Testis (tissue), 5 donors: ENCODE measurements at places on chromosomes 6 and 20.

DNA sequence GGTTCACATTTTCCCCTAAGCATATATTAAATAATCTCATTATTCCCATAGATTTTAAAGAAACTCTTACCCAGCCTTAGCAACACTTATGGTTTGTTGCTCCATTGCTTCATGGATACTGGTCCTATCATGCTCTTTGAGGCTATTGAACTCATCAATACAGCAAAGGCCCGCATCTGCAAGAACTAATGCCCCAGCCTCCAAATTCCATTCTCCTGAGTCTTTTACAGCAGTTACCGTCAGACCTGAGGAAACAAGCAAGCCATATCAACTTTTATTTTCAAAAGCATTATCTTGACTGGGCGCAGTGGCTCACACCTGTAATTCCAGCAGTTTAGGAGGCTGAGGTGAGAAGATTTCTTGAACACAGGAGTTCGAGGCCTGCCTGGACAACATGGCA is 37.7 kb upstream of the ASF1A start:
- no peak for DNase-seq
- H3K36me3 ChIP-seq: no peaks in the 10 kb centered on the region
- H3K27ac ChIP-seq: no peak overlapping the region
- no peak overlapping the region for H3K4me3 ChIP-seq
- no peaks in the 10 kb centered on the region for H3K4me1 ChIP-seq

DNA sequence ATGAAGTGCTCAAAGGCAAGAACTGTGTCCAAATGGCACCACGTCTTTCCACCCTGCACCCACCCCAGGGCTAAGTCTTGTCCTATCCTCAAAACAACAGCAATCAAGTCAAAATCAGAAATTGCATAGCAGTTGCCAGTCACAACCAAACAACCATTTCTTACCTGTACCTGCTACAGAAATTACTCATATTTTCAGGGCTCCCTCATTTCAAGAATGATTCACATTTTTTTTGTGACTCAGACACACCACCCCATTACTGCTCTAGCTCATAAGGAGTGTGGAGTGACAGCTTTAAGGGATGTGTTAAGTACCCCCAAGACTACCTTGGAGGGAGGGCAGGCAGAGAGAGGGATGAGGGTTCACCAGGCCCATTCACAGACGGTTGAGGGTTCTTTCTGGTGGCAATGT is 111.7 kb downstream of the TRERF1 start:
- DNase-seq: no peak
- H3K4me1 ChIP-seq: peaks cover 4% of the 10 kb centered on the region
- no peak overlapping the region for H3K4me3 ChIP-seq
- H3K27me3 ChIP-seq: no peaks in the 10 kb centered on the region
- no peak overlapping the region for H3K27ac ChIP-seq

GRCh38 chr6:24932832-24933231 is 2.9 kb downstream of the RIPOR2 start:
- no peak for DNase-seq
- H3K4me1 ChIP-seq: peaks cover 5% of the 10 kb centered on the region
- H3K36me3 ChIP-seq: no peaks in the 10 kb centered on the region

DNA sequence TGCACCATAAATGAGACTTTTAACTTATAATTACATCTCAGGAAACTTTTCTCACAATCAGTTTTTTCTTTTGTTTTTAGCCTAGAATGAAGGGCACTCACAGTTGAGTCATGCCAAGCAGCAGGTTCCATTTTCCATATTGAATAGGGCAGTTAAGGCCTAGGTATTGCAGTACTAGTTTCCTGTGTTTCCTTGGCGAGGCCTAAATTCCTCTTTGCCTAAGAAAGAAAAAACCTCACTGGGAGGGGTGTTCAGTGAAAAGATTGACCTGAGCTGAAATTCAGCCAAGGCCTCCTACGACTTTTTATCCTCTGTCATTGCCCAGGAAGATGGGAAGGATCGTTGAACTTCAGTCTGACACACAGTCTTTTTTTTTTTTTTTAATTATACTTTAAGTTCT is 85.5 kb downstream of the IMPG1 start:
- no peak for DNase-seq
- H3K27ac ChIP-seq: no peak overlapping the region
- H3K36me3 ChIP-seq: no peaks in the 10 kb centered on the region
- no peaks in the 10 kb centered on the region for H3K4me1 ChIP-seq
- H3K27me3 ChIP-seq: no peaks in the 10 kb centered on the region

- no peak overlapping the region for H3K4me3 ChIP-seq
- H3K36me3 ChIP-seq: no peaks in the 10 kb centered on the region
- H3K27me3 ChIP-seq: no peaks in the 10 kb centered on the region
- H3K4me1 ChIP-seq: no peaks in the 10 kb centered on the region
- no peak for DNase-seq
- H3K27ac ChIP-seq: no peak overlapping the region
Measured at GRCh38 chr6:155894758-155895157, 439.1 kb upstream of the NOX3 start.

GRCh38 chr6:47202644-47203205 is 107.0 kb downstream of the TNFRSF21 start:
- no peaks in the 10 kb centered on the region for H3K4me1 ChIP-seq
- DNase-seq: no peak
- H3K4me3 ChIP-seq: no peak overlapping the region

GRCh38 chr6:2979819-2980464 is 8.6 kb upstream of the SERPINB6 start:
- H3K27me3 ChIP-seq: no peaks in the 10 kb centered on the region
- H3K36me3 ChIP-seq: no peaks in the 10 kb centered on the region
- peak; percentile 14 for DNase-seq
- H3K4me3 ChIP-seq: no peak overlapping the region
- peaks cover 22% of the 10 kb centered on the region for H3K4me1 ChIP-seq
- no peak overlapping the region for H3K27ac ChIP-seq
